Activated effector memory CD4-positive, alpha-beta T cell treated with Interleukin-2 at 50 U/mL for 16 hours (primary cell): ENCODE measurements at places on chromosomes 1 and 21.

- DNase-seq: no peak
Observed at GRCh38 chr1:40908350-40908749, 46.2 kb upstream of the CITED4 start.

DNA sequence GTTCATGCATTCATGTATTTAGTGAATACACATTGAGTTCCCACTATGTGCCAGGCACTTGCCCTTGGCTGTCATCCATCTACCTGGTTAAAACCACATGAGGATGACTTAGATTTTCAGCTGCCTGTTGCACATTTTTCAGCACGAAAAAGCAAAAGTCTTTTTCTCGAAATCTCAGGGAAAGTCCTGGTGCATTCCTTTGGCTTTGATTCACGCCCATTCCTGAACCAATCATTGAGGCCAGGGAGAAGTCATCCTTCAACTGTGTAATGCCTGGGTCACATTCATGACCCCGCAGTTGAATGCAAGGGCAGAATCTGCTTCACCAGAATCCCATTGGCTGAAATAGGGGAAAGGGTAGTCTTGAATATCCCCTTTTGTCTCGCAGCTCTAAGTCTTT lies 84.4 kb downstream of the RNF220 start:
- DNase-seq: no peak

GRCh38 chr1:3049164-3049563 lies 19.8 kb upstream of the PRDM16 start:
- DNase-seq: no peak

DNA sequence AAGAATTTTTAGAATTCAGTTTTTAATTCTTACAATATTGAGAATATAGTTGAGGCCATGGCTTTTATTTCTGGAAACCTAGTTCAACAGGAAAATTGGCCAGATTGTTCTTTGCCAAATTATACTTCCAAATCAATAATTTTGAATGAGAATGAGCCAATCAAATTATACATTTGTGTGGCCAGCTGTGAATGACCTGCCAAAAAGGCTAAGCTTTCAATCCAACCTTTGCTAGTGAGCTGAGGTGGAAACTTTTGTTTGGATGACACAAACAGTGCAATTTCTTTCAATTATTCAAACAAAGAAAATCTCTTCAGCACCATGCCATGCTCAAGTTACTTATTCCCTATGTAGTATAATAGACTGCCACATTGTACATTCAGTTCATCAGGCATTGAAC lies 167.8 kb downstream of the PATJ start:
- no peak for DNase-seq

- DNase-seq: no peak
Observed at GRCh38 chr1:193562121-193562520, 375.7 kb upstream of the B3GALT2 start.

GRCh38 chr1:219031809-219032208 lies 141.9 kb upstream of the LYPLAL1 start:
- no peak for DNase-seq

DNA sequence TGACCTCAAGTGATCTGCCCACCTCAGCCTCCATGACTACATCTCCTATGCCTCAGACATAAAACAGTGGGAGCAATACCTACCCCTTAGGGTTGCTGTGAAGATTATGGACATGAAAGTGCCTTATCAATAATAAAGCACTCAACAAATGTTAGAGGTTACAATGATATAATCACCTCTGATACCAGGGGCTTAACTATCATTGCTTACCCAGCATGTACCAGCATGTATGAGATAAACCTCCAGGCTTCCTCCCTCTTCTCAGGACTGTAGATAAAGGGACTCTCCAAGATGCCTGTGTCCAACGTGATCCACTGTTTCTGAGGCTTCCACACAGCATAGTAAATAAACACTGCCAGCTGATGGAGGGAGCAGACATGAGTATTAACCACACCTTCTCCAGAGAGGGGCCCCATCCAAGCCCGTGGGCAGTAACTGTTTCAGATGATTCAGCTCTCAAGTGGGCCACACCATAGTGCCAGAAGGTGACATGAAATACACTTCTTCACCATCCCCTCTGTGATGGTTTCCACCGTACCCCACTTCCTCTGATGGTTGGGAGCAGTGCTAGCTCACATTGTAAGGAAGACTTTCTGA lies 26.2 kb downstream of the RHBDL2 start:
- no peak for DNase-seq

GRCh38 chr1:178690496-178690895 lies 34.5 kb upstream of the RALGPS2 start:
- DNase-seq: no peak

DNA sequence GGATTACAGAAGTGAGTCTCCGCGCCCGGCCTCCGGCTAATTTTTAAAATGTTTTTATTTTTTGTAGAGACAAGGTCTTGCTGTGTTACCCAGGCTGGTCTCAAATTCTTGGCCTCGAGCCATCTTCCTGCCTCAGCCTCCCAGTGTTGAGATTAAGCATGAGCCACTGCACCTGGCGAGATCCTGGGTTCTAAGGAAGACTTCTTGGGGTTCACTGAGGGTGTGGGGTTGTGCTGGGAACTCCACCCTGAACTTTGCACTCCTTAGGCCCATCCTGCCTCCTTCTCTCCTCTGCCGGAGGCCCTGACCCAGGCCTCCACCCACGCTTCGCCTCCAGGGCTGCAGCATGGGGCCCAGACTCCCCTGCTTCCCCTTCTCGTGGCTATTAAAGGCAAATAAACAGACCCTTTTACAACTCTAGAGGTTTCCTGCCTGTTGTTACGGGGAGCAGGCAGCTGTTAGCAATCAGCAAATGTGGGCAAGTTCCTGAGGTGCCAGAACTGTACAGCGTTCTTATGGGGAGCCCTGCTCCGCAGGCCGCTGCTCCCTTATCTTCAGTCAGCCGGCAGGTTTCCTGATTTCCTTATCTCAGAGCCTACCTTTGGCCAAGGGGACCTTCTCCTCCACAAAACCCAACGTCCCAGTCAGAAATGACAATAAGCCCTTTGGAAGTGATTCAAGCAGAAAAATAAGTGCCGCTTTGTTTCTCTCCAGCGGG lies 41.0 kb upstream of the LIN9 start:
- DNase-seq: no peak

DNA sequence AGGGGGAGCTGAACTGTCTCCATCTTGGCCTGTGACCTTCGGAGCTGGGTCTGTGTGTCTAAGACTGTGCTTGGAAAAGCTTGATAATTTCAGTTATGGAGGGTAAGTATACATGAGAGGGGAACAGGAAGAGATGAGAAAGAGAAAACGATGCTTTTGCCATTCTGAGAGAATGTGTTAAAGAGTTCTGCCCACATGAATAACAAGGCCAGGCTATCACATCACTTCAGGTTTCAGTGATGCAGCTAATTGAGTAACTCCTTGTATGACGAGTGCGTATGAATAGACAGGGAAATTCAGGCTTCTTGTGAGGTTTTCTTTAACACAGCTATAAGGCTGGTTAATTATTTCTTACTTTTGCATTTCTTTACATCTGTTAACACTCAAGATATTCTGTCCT lies 81.0 kb downstream of the PLPPR5 start:
- DNase-seq: no peak

DNA sequence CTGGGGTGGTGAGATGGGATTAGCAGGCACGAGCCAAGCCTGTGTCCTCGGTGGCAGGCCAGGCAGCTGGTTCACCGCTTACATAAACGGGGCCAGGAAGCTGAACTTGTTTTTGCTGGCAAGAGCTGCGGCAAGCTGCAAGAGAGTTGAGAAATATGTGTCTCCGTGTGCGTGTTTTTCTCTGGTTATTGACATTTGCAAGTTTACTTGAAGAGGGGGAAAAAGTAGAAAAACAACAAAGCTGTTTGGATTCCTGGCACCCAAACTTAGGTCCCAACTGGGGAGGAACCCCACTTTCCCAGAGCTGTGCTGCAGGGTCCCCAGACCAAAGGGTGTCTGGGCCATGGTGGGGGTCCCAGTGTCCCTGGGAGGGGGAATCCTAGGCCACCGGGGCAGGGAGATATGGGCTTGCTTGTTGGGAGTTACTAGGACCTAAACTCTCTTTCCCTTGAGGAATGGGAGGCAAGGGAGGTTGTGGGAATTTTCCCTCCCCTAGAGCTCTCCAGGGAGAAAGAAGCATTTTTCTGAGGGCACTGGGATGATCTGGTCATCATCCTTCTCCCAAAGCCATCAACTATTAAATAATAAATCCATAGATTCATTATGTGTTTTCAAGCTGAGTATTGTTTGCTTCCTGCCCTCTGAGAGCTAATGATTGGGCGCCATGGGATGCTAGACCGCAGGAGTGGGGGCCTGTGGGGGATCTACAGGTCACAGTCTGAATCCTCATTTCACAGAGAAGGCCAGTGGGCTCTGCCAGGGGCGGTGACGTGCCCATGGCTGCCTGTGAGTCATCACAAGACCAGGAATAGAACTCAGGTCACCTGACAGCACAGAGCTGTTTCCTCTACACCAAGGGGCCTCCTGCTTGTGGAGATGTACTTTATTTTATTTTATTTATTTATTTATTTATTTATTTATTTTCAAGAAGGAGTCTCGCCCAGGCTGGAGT lies 14.8 kb downstream of the IL6R start:
- peak; percentile 46 for DNase-seq

DNA sequence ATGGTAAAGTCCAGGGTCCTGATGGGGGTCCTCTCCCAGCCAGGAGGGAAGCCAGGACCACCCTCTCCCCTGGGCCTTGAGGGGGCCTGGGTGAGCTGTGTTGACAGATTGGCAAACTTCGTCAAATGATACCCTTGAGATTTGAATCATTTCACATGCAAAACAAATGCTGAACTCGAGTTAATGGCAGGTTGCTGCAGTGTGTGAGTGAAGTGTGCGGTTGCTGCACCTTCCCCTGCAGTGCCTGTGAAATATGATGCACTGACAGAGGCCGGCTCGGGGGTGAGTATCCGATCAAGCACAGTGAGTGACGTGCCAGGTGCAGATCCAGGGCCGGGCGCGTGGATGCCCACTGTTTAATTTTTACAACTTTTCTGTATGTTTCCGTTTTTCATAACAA lies 5.7 kb upstream of the KRTAP12-1 start:
- no peak for DNase-seq

- DNase-seq: no peak
Observed at GRCh38 chr1:30257742-30258380, 465.5 kb downstream of the MATN1 start.

DNA sequence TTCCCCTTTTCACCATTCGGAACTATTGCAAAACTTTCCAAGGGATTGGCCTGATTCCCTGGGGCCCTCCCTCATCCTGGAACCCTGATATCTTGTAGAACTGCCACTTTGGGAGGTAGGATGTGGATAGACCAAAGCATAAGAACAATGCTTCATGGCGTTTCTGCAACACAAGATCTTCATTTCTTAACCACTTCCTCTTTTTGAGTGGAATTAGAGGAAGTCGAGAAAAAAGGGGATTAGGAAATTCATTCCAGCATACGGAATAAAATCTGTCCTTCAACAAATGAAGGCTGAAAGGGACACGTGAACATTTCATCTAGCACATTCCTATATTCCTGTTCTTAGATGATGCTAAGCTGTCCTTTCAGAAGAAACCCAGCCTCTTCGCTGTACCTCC lies 149.3 kb downstream of the HUNK start:
- no peak for DNase-seq

GRCh38 chr1:172679000-172679772 lies 20.3 kb downstream of the FASLG start:
- no peak for DNase-seq

GRCh38 chr1:112722601-112723510 lies 7.7 kb upstream of the PPM1J start:
- no peak for DNase-seq

GRCh38 chr1:119010201-119010600 lies 22.1 kb upstream of the TBX15 start:
- no peak for DNase-seq

GRCh38 chr21:15206514-15206913 lies 141.7 kb upstream of the NRIP1 start:
- no peak for DNase-seq

DNA sequence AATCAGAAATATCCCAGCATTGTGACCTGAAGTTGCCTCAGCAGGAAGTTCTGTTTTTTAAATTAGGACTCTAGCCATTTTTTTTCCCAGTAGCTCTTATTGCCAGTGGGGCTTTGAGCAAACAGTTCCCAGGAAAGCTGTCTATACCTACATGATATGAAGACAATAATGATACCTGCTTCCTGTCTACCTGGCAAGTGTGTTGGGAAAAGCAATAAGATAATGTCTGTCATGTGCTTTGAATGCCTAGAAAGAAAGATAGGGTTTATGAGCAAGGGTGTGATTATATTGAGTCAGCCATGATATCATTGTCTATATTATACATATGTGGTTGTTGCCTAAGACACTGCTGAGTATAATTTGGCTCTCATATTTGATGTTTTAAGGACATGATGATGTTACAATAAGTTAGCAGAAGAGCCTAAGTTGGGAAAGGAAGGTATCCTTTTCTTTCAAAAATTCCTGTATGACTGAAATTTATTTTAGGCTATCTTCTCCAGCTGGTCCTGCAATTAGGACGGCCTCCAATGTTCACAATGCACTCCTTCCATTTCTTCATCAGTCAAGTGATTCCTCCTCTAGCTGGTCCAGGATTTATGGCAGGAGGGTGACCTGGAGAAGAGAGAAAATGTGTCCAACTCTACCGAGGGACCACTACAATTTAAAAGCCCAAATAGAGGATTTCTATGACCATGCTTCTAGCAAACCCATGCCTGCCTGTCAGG lies 99.6 kb upstream of the CDC42BPA start:
- no peak for DNase-seq

DNA sequence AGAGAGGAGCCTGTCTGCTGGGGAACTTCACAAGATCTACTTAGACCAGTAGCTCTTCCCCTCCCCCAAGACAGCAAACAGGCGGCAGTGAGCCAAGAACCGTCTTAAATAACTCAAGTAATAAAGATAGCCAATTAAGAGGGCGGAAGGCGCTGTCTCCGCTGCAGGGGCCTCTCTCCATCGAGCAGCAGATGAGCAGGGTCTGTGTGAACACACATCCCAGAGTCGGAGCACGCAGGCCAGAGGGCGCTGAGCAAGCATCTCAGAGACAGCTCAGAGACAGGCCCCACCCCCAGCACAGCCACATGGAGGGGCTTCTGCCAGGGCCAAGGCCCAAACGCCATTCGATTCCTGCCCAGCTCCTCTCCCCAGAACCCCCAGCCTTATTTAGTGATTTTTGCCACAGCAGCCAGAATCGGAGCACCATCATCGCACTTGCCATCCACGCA lies 11.1 kb downstream of the IFFO2 start:
- DNase-seq: no peak

- DNase-seq: no peak
Observed at GRCh38 chr1:240232530-240232929, 140.8 kb downstream of the FMN2 start.

GRCh38 chr1:230026139-230026538 lies 40.9 kb upstream of the GALNT2 start:
- DNase-seq: no peak

GRCh38 chr1:29986986-29987385 lies 736.4 kb downstream of the MATN1 start:
- DNase-seq: no peak

- DNase-seq: no peak
Observed at GRCh38 chr1:106802181-106802580, 254.3 kb upstream of the PRMT6 start.
